ENCODE measurements at places on chromosomes 7 and 10.

GRCh38 chr10:49050366-49050765, 65.0 kb downstream of the VSTM4 start:
- no peak for DNase-seq

DNA sequence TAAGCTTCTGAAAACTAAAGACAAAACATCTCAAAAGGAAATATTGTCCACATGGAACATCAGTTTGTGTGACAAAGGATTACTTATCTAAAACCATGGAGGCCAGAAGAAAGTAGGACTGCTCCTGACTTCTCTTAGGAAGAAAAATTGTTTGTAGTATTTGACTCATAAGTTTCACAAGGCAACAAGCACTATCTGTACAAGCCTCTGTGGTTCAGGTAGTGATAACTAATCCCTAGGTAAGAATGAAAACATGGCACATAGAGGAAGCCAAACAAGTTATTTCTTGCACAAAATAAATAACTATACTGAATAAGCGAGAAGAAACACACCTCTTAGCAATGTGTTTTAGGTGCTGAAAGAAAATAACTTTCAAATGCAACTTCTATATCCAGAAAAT, 30.3 kb downstream of the TFPI2 start:
- no peak for DNase-seq

GRCh38 chr7:86846494-86847190, 202.9 kb downstream of the GRM3 start:
- no peak for DNase-seq

GRCh38 chr7:101814081-101814990, 3.1 kb upstream of the CUX1 start:
- peak; percentile 19 for DNase-seq

- DNase-seq, result no peak
Measured at GRCh38 chr7:142822714-142823113, 32.2 kb upstream of the EPHB6 start.

- no peak for DNase-seq
Measured at GRCh38 chr7:132359743-132360142, 216.5 kb downstream of the PLXNA4 start.

DNA sequence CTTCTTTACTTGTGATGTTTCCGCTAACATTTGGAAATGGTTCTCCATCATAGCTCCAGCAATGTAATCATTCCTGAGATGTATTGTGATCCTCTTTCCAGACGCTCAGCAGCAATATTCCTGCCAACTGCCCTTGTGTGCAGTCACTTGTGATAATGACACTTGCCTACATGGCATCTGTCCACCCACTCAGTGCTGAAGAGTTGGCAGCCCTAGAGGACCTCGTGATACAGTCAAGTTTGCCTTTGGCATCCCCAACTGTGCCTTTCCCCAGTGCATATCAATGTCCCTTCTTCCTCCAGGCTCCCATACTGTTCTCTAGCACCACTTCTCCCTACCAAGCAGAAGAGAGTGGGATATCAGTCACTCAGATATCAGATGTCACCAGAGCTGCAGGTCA, 64.9 kb downstream of the MYOF start:
- no peak for DNase-seq

DNA sequence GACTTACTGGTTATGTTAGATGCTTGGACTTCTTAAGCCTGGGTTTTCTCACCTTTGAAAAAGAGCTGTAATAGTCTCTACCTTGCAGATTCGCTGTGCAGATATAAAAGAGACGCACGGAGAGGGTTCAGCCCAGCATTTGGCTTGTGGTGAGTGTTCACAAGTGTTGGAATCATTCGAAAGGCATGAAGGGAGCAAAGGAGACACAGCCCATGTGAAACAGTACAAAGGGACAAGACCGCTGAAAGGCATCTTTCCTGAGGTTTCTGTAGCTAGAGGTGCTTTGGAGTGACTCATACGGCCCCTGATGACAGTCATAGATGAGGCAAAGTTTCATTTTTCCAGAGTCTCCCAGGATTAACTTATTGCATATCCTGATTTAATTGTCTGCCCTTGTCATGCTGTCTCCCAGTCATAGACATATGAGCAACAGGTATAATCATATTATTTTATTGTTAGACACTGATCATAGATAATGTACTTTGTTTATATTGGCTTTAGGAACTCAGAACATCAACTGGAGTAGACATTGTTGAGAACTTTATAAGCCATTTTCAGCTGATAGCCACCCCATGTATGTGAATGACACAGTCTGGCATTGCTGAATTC, 171.1 kb downstream of the ADRA2A start:
- DNase-seq, result no peak

DNA sequence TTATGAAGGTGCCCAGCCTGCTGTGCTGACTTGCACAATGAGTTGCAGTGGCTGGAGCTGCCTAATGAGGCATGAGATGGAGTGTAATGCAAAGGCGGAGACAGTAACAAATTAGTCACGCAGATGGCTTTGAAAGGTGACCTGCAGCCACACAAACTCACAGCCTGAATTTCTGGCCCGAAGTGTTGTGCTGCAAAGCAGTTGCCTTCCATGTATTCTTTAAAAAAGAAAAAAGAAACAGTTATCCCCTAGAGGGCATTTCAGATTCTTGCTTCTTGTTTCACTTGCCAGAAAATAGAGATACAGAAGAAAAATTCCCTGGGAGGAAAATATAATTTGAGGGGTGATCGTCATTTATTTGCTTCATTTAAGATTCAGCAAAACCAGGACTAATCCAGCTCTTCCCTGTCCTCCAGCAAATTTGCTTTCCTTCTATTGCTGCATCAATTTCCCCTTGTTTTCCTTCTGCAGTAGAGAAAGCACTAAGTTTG, 239.9 kb downstream of the ADRA2A start:
- DNase-seq, result no peak

DNA sequence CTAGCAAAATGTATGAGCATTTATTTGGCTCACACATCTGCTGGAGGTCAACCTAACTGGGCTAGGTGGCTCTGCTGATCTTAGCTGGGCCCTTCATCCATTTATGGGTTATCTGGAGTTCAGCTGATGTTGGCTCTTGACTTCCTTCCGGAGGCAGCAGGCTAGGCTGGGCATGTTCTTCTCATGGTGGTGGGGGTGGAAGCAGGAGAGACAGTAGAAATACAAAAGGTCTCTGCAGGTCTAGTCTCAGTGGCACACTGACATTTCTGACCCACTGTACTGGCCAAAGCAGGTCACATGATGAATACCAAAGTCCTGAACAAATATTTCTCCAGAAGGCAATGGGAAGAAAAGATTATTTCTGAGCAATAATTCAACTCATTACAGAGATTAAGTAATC, 334.6 kb downstream of the CRPPA start:
- DNase-seq, result no peak

GRCh38 chr10:117663750-117664149, 121.2 kb downstream of the EMX2 start:
- no peak for DNase-seq

DNA sequence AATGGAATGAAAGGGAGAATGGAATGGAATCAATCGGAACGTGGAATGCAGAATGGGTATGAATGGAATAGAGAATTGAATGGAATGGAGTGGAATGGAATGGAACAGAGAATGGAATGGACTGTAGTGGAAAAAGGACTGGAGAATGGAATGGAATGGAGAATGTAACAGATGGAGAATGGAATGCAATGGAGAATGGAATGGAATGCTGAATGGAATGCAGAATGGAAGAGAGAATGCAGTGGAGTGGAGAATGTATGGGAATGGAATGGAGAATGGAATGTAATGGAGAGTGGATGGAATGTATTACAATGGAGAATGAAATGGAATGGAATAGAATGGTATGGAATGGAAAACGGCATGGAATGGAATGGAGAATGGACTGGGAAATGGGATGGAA, 96.9 kb downstream of the NSUN6 start:
- DNase-seq, result no peak

DNA sequence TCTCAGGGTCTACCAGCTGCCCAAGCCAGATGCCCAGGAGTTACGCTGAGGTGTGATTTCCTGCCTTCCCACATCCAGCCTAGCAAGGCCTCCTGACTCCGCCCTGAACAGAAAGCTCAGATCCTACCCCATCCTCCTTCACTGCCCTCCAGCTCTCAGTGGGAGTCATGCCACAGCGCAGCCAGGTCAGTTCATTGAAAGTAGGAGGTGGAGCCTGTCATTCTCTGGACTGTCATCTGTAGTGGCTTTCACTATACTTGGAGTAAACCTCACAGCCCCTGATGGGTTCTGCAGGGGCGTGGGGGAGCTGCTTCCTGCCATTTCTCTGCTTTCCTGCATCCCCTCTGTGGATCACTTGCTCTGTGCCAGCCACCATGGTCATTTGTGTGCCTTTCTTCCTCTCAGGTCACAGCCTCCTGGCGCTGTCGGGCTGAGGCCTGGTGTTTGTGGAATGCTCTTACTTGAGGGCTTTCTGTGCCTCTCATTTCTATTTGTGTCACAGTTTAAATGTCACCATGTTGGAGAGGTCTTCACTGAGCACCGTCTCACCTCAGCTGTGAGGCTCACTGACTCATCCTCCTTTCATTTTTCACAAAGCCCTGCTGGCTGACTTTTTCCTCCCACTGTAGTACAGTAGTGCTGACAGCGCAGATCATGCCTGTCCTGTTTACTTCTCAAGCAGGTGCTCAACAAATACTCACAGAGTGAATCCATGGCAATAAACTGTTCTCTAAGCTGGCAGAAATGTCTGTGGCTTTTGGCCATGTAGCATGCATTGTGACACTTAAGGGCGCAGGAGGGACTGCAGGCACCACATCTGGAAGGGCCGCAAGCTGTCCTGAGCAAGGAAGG, 61.0 kb upstream of the TMEM248 start:
- no peak for DNase-seq

- no peak for DNase-seq
Measured at GRCh38 chr10:24791084-24791726, 67.5 kb upstream of the ARHGAP21 start.

DNA sequence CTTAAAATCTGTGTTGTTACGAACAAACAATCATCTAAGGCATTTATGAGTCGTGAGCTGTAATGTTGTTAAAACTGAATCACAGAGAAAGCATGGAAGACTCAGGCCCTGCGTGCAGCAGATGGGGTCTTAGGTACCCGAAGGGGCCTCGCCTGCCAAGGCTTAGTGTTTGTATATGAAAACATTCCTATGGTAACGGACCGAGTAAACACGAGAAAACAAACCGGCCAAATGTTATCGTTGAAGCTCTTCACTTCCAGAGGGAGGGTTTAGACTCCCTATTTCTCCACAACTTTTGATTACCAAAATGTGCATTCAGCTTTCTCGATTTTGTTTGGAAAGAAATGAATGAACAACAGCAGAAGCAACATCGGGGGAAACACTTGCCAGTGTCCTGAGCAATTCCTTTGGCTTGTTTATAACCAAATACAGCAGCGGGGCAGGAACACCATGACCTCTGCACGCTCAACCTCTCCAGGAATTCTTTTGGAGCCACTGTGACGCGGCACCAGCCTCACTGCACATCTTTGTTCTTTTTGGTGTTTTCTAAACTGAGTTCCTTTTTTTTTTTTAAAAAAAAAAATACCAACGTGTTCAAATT, 121.6 kb upstream of the KLF6 start:
- DNase-seq, result no peak

GRCh38 chr7:16735020-16735419, 18.5 kb upstream of the TSPAN13 start:
- DNase-seq, result no peak

DNA sequence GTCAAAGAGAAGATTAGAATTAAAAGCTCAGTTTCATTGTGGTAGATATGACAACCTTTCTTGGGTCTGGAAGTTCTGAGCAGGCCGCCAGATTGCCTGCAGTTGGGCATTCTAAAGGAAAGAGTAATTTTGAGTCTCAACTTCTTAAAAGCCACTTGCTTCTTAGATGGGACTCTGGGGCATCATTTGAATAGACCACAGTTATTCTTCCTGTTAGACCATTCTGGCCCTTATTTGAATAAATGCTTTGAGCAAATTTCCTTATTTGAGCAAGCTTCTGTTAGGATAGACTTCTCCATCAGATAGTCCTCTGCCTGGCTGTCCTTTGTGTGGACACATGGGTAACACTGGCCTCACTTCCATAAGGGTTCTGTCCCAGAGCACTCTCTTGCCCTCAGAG, 40.2 kb downstream of the SND1 start:
- DNase-seq, result no peak

DNA sequence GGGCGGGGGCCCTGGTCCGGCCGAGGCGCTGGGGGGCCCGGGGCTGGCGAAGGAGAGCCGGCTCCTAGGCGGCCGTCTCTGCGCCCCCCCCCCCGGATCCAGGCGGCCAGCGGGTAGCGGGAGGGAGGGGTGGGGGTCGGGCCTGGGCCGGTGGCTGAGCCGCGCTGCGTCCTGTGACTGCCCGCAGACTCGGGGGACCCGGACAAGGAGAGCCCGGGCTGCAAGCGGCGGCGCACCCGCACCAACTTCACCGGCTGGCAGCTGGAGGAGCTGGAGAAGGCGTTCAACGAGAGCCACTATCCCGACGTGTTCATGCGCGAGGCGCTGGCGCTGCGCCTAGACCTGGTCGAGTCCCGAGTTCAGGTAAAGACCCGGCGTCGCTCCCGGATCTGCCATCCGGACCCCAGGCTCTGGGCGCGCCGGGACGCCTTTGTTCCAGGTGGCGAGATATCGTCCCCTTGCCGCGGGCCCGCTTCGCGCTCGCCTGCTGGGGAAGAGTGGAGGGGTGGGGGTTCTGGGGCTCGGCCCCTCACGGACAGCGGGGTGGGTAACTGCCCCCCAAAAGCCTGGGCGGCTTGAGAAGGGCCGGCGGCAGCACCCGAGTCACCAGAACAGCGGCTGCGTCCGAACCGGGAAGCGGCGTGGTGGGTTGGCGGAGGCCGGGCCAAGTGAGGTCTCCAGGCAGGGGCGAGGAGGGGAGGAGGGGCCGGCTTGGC, 819 bp downstream of the UNCX start:
- no peak for DNase-seq

DNA sequence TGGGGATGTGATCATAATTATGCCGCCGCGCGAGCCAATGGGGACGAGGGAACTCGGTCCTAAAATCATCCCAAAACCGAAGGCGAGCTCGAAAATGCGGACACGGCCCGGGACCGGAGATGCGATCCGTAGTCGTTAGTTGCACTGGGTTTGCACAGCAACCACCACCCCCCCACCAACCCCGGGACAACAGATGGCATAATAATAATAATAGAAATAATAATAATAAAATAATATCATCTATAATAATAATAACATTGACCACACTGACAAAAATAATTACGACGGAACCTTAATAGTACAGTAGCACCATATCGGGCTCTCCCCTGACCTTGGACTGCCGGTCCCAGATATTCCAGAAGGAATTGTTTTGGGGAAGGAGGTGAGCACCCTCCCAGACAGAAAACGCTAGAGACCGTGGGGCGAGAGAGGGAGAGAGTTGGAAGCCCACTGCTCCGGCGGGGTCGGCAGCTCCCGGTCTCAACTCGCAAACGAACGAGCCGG, 1.1 kb upstream of the EMX2 start:
- DNase-seq, result no peak

DNA sequence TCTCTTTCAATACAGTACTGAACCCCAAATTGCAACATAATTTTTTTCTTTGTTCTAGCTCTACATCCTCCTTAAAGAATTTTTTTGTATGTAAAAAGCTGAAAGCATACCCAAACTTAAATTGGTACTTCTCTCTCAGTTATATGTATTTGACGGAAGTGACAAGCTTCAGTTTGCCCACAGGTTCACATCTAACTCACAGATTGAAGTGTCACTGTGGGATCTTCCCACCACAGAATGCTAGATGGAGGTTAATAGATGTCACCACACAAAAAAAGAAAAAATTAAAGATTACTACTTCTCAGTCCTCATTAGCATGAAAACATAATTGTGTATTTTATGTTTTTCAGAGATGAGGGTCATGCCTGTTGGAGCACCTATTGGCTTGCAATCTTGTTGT, 150.9 kb upstream of the GHITM start:
- no peak for DNase-seq
